ENCODE measurements at places on chromosomes 6 and 20.

GRCh38 chr6:35240838-35241801, 18.4 kb upstream of the ZNF76 start:
- DNase-seq: peak; percentile 59

GRCh38 chr6:36912030-36912454, 26.3 kb downstream of the C6orf89 start:
- DNase-seq: no peak

DNA sequence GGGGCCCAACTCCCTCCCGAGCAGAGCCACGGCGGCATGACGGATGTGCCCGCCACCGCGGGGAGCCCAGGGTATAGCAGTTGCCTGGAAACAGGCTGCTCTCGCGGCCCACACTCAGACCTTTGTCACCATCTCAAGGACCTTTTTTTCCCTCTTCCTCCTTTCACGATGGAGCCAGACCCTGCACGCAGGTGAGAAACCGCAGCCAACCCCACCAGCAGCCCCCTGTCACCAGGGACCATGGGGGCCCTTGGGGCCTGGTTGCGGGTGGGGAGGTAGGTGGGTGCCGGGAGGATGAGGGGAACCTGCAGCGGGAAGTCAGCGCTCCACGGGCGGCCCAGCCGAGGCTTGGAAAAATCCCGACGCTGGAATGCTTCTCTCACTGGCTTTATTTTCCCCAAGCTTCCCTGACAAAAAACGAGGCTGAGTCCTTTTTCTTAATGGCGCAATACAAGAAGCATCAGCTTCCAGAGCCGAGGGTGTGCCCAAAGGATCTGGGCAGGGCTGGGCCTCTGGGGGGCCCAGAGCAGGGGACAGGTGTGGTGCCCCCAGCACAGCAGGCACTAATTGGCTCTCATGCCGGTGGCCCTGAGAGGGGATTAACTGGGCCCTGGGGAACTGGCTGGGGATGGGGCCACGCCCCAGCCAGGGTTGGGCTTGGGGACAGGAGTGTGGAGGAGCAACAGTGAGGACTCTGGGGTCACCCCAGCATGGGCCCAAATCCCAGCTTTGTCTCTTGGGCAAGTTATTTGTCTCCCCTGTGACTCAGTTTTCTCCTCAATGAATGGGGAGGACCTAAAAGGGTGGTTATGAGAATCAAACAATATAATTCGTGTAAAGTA, 23.9 kb downstream of the NOL4L start:
- DNase-seq: no peak

DNA sequence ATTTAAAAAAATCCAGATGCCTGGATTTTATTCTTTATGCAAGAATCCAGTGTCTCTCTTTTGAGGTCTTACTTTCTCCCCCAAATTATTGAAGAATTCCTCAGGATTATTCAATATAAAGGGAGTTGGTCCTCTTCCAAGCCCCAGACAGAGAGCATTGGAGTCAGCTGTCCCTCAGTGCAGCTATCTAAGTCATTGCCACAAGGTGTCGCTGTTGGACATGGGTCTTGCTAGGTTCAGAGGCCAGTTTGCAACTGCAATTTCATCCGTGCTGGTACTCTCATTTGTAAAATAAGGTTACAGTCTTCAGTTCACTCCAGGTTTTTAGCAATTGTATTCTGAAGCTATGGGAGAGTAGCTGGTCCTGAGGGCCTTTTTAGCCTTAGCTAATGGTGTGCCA, 27.8 kb downstream of the CCN2 start:
- DNase-seq: no peak

DNA sequence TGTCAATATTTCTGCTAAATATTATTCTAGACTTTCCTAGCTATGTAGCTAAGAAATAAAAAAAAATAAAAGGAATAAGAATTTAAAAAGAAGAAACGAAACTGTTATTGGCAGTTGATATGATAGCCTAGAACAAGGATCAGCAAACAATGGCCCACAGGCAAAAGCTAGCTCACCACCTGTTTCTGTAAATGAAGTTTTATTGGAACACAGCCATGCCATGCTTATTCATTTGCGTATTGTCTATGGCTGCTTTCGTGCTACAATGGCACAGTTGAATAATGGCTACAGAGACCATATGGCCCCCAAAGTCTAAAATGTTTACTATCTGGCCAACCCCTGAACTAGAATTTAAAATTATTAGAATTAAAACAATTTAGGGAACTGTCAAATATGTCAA, 952.6 kb upstream of the MAP3K7 start:
- no peak for DNase-seq

- DNase-seq: no peak
These were observed 58.4 kb upstream of the RNF217 start for GRCh38 chr6:124903797-124904196.

DNA sequence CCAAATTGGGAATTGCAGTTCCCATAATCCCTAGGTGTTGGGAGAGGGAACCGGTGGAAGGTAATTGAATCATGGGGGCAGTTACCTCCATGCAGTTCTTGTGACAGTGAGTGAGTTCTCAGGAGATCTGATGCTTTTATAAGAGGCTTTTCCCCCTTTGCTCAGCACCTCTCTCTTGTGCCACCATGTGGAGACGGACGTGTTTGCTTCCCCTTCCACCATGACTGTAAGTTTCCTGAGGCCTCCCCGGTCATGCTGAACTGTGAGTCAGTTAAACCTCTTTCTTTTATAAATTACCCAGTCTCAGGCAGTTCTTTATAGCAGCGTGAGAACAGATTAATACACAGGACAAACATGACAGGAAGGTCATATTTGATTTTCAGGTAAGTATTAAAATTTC, 25.3 kb upstream of the HECA start:
- DNase-seq: no peak

DNA sequence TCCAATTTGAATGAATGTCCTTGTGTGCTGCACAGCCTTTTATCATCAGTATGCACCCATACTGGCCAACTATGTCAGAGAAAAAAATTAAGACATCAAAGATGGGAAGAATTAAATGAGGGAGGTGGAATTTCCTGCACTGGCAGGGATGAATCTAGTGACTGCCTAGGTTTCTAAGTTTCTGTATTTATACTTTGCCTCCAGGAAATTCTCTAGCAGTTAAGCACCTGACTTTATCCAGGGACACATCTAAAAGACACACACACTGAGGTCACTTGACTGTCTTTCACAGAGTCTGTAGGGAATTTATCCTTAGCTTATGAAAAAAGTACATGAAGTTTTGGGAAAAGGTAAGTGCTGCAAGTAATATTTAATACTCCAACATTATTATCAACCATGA, 636.5 kb upstream of the PTCHD4 start:
- no peak for DNase-seq

DNA sequence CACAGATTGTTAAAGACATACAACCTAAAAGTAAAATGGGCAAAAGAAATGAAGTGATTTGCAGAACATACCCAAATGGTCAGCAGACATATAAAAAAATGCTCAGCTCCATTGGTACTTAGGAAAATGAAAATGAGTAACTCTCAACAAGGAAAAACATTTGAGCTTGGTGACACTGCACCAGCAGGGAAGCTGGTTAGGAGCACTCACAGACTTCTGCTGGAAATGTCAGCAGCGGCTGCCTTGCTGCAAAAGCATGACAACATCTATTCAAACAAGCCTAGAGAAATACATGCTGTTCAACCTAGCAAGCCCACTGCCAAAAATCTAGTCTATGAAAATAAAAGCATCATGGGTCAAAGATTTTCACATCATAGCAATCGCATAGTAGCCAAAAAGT, 99.0 kb upstream of the FOXQ1 start:
- DNase-seq: no peak

Data from stimulated activated CD4-positive, alpha-beta T cell treated with anti-CD3 and anti-CD28 coated beads, Interleukin-2, amount 100 ng/mL, for 4 hours (primary cell).